ENCODE measurements at places on chromosomes 1 and 21.

- no peak within 1 kb of the TSS for H3K27ac ChIP-seq
- DNase-seq, result no peak
- no peaks in the 10 kb centered on the region for H3K27me3 ChIP-seq
- H3K36me3 ChIP-seq, result no peaks in the 10 kb centered on the region
- no peak within 1 kb of the TSS for H3K4me3 ChIP-seq
These were observed at the start of gene CD1E for GRCh38 chr1:158353303-158354075. Gene CD1E (plus strand): TSS chr1:158353894. CDS start chr1:158353989, 95 bp downstream.

- peaks cover 40% of the 10 kb centered on the region for H3K36me3 ChIP-seq
- no peaks in the 10 kb centered on the region for H3K4me1 ChIP-seq
- H3K4me3 ChIP-seq, result no peak overlapping the region
- no peak for DNase-seq
- H3K27me3 ChIP-seq, result no peaks in the 10 kb centered on the region
These were observed 82.3 kb downstream of the PLPP3 start for GRCh38 chr1:56496821-56497772.

DNA sequence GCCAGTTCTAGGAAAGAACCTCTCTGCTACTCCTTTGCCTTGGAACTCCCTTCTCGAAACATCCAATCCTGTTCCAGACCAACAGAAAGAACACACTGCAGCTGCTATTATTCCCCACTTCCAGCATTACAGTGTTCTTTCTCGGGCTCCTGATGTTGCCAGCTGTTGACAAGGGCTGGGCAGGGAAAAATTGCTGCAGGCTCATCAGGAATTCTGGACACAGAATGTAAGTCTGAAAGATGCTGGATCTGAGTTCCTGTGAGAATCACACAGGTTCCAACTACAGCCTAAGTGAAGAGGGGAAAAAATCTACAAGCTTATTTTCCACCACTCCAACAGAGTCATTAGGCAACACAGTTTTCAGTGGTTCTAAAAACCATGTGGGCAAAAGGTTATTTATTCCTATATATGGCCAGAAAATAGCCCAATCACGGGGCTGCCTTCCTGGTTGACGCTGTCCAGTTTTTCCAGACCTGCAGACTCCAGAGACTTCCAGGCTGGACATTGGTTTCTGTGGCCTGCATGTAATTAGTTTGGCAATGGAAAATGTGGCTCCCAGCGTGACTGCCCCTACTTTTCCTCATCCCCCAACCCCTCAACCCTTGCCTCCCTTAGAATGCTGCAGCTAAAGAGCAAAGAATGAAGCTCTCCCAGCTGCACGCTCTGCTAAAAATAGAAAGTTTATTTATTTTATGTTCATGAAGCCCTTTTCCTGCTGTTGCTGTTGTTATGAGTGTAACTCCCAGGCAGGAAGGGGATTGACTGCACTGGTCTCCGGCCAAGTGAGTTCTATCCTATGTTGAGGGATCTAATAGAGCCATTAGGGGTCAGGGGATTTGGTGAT lies 8.3 kb upstream of the KIAA0040 start:
- H3K27me3 ChIP-seq, result peaks cover 7% of the 10 kb centered on the region
- H3K4me3 ChIP-seq, result no peak overlapping the region
- H3K27ac ChIP-seq, result no peak overlapping the region
- DNase-seq, result no peak
- H3K4me1 ChIP-seq, result no peaks in the 10 kb centered on the region
- no peaks in the 10 kb centered on the region for H3K36me3 ChIP-seq

DNA sequence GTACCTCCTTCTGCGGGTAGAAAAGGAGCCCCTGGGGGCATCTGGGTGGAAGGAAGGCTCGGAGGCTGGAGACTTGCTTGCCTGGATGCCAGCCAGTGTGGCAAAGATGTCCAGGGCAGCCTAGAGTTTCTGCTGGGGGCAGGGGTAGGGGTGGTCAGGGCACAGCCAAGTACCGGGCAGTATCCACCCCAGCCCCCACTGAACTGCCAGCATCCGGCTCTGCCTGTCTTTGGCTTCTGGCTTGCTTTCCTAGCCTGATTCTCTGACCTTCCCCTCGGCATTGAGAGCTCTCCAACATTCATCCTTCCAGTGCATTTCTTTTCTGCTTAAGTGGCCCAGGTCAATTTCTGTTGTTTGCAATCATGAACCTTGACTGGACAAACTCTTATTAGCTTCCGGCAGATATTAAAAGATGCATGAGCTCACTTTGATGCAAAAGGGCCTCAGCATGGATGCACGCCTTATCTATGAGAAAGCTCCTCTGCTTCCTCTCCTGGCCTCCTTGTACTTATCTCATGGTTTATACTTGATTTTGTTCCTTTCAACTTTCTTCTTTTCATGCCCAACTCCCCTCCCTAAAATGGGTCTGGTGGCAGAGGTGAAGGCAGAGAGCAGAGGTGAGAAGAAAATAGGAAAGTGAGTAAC lies 116.9 kb downstream of the HLCS start:
- no peaks in the 10 kb centered on the region for H3K27me3 ChIP-seq
- H3K4me3 ChIP-seq, result no peak overlapping the region
- H3K36me3 ChIP-seq, result no peaks in the 10 kb centered on the region
- DNase-seq, result no peak
- H3K4me1 ChIP-seq, result peaks cover 19% of the 10 kb centered on the region
- no peak overlapping the region for H3K27ac ChIP-seq
